Muscle of leg (tissue), 16 donors: ENCODE measurements at places on chromosomes 13 and 19. TPM values are rescaled to one million over a fixed set of nuclear protein-coding genes. Genes with fewer than 3 reads are reported as not detected.

GRCh38 chr19:18636969-18637629 lies at the start of gene KLHL26:
TSS of gene KLHL26 (plus strand) at chr19:18637028. CDS start at chr19:18637055, 27 bp downstream.
- no peak for DNase-seq
- peaks cover 10% of the 10 kb centered on the region for H3K4me1 ChIP-seq
- H3K27ac ChIP-seq, result peak within 1 kb of the TSS; percentile 69
- H3K4me3 ChIP-seq, result peak within 1 kb of the TSS; percentile 68

- H3K27ac ChIP-seq, result no peak overlapping the region
- H3K4me3 ChIP-seq, result no peak overlapping the region
- no peak for DNase-seq
- H3K4me1 ChIP-seq, result peaks cover 40% of the 10 kb centered on the region
- no peaks in the 10 kb centered on the region for H3K36me3 ChIP-seq
Measured at GRCh38 chr13:40480012-40480914, 186.2 kb downstream of the FOXO1 start.

Gene PLIN4
- 2.8 TPM for total RNA-seq

GRCh38 chr13:37475966-37476365 lies 122.6 kb downstream of the POSTN start:
- H3K27me3 ChIP-seq, result no peaks in the 10 kb centered on the region
- no peak for DNase-seq
- H3K4me3 ChIP-seq, result no peak overlapping the region
- no peaks in the 10 kb centered on the region for H3K36me3 ChIP-seq
- peaks cover 2% of the 10 kb centered on the region for H3K4me1 ChIP-seq

Gene CFAP97D2
- not detected for total RNA-seq

DNA sequence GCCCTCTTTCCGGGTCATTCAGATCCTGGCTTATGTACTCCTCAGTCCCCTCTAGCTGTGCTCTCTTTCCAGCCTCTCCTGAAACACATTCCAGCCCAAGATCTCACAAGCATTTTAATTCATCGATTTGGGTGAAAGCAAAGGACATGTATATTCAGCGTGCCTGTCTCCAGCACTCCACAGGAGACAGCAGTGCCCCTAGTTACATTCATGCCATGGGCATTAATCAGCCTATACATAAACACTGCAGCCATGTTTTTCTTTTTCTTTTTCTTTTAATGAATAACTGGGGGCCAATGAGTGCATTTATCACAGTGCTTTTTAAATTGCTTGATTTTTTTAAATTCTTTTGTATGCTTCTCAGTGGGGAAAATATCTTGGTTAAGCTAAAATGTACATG lies 199.1 kb downstream of the DCT start:
- H3K36me3 ChIP-seq, result no peaks in the 10 kb centered on the region
- no peaks in the 10 kb centered on the region for H3K27me3 ChIP-seq
- H3K27ac ChIP-seq, result no peak overlapping the region
- no peak for DNase-seq
- no peaks in the 10 kb centered on the region for H3K4me1 ChIP-seq
- H3K4me3 ChIP-seq, result no peak overlapping the region

DNA sequence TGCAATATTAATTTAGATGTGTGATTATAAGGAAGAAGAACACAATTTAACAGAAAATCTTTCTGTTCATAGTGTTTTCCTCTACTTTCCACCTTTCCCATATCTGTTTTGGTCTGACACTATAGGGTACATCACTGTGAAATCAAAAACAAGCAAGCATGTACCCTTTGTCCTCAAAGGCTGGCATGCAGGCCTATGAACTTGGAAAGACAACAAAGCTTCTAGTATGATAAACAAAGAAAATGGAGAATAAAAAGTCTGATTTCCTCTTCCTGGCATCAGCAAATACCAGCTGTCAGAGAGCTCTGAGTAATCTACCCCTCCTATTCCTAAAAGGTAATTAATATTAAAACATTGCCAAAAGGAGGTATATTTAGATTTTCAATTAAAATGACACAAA lies 5.6 kb upstream of the NEK3 start:
- DNase-seq, result no peak
- peaks cover 16% of the 10 kb centered on the region for H3K36me3 ChIP-seq
- no peak overlapping the region for H3K4me3 ChIP-seq
- no peak overlapping the region for H3K27ac ChIP-seq
- no peaks in the 10 kb centered on the region for H3K27me3 ChIP-seq
- peaks cover 4% of the 10 kb centered on the region for H3K4me1 ChIP-seq

Gene ZNF440
- 6.8 TPM for total RNA-seq

DNA sequence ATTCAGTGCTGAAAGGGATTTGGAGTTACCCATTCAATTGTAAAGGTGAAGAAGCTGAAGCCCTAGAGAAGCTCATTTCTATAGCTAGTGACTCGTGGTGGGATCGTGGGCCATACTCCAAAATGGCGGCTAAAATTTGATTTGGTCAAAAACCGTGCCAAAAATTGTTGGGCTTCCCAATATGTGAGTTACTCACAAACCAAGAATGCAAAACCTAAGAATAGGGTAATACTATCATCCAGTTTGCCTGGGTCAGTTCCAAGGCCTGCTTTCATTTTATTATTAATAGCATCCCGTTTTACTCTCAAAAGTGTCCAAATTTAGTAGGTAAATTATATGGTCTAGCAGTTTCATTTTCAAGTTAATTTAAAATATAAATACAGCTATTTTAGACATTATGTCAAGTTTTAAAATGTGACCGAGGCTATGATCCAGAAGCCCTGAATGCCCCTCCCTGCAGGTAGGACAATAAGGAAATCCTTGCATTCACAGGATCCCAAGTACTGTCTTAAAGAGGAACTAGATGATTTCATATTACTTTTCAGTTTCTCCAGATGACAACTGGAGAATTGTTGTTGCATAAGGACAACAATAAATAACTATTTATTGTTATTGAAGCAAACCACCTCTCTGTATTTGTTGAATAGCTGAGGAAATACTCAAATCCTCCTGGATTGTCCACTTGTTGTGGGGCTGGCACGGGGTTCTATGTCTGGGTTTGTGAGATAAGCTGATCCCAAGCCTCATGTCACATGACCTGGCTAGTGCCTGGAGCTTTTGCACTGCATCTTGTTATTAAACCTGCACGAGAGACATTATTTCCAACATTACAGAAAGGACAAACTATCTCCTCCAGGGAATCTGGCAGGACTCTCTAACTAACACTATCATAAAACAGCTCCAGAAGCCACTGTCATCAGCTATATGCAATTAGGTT lies 11.6 kb upstream of the RAP2A start:
- no peaks in the 10 kb centered on the region for H3K4me1 ChIP-seq
- no peak overlapping the region for H3K4me3 ChIP-seq
- no peak for DNase-seq
- H3K27me3 ChIP-seq, result no peaks in the 10 kb centered on the region
- no peak overlapping the region for H3K27ac ChIP-seq
- no peaks in the 10 kb centered on the region for H3K36me3 ChIP-seq

- no peaks in the 10 kb centered on the region for H3K36me3 ChIP-seq
- H3K4me1 ChIP-seq, result no peaks in the 10 kb centered on the region
- DNase-seq, result no peak
- H3K27me3 ChIP-seq, result no peaks in the 10 kb centered on the region
- no peak overlapping the region for H3K4me3 ChIP-seq
- H3K27ac ChIP-seq, result no peak overlapping the region
Measured at GRCh38 chr13:97011446-97012131, 17.3 kb upstream of the OXGR1 start.

Gene RNF17
- total RNA-seq, result not detected

- H3K27me3 ChIP-seq, result no peaks in the 10 kb centered on the region
- no peak overlapping the region for H3K4me3 ChIP-seq
- H3K36me3 ChIP-seq, result no peaks in the 10 kb centered on the region
- H3K27ac ChIP-seq, result no peak overlapping the region
- no peak for DNase-seq
Measured at GRCh38 chr13:103276775-103277498, 210.7 kb upstream of the SLC10A2 start.

Gene TNFSF9
- total RNA-seq, result 1.0 TPM

- DNase-seq, result no peak
- no peak overlapping the region for H3K27ac ChIP-seq
- peaks cover 5% of the 10 kb centered on the region for H3K36me3 ChIP-seq
- H3K4me3 ChIP-seq, result no peak overlapping the region
Measured at GRCh38 chr13:49932066-49932465, 4.1 kb downstream of the SPRYD7 start.

Gene CFD
- total RNA-seq, result 8.7 TPM

- H3K36me3 ChIP-seq, result no peaks in the 10 kb centered on the region
- DNase-seq, result no peak
- H3K27me3 ChIP-seq, result no peaks in the 10 kb centered on the region
Measured at GRCh38 chr13:80237646-80238045, 103.3 kb downstream of the SPRY2 start.

Gene ATP4B
- total RNA-seq, result not detected

Gene ZNF99
- 0.22 TPM for total RNA-seq

GRCh38 chr13:41459432-41460073 lies 2.2 kb downstream of the RGCC start:
- H3K36me3 ChIP-seq, result peaks cover 3% of the 10 kb centered on the region
- H3K27me3 ChIP-seq, result peaks cover 35% of the 10 kb centered on the region
- H3K4me1 ChIP-seq, result peaks cover 32% of the 10 kb centered on the region
- peak overlapping the region; percentile 61 for H3K4me3 ChIP-seq
- H3K27ac ChIP-seq, result peak overlapping the region; percentile 72
- peak; percentile 45 for DNase-seq

Gene ATP8B3
- total RNA-seq, result 0.35 TPM

DNA sequence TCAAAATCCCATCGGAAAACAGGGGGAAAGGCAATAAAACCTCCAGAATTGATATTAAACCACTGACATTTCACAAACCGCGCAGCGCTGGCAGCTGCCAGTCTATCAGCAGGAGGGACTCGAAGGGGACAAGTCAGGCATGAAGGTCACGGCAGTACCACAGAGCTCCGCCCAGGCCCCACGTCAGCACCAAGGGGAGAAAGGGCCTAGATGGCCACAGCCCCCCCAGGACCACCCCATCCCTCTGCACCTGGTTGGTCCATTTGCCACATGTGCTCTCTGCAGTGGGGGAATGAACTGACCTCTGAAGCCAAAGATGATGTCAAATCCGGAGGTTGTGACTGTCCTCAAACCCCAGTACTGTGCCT lies 9.5 kb upstream of the VSTM2B start:
- no peak for DNase-seq
- H3K27me3 ChIP-seq, result peaks cover 14% of the 10 kb centered on the region
- H3K27ac ChIP-seq, result no peak overlapping the region
- no peaks in the 10 kb centered on the region for H3K36me3 ChIP-seq
- H3K4me3 ChIP-seq, result no peak overlapping the region
- H3K4me1 ChIP-seq, result no peaks in the 10 kb centered on the region

Gene SUCLA2
- 59.9 TPM for total RNA-seq

DNA sequence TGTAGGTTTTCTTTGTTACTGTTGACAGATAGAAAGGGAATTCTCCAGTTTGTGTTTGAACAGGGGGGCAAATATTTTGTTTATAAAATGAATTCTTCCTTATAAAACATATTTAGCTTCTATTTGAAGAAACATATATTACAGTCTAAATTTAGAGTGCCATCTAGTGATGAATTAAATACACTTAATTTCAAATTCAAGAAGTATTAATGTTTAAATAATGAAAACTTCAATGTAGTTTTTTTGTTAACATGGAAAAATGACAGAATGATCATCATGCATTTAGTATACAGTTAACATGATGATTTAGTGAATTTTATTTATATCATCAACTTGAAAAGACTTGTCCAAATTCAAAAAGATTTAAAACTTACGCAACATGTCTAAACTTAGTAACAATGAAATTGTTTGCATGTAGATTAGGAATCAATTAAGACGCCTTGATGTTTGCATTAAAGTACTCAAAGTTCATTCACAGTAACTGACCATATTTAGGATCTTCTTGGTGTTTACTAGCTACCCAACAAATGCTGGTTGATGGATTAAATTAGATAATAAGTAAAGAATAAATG lies 765.9 kb upstream of the SLITRK1 start:
- H3K4me3 ChIP-seq, result no peak overlapping the region
- no peak for DNase-seq
- no peak overlapping the region for H3K27ac ChIP-seq
- no peaks in the 10 kb centered on the region for H3K27me3 ChIP-seq
- H3K36me3 ChIP-seq, result no peaks in the 10 kb centered on the region

Gene CYP4F3
- 0.04 TPM for total RNA-seq

DNA sequence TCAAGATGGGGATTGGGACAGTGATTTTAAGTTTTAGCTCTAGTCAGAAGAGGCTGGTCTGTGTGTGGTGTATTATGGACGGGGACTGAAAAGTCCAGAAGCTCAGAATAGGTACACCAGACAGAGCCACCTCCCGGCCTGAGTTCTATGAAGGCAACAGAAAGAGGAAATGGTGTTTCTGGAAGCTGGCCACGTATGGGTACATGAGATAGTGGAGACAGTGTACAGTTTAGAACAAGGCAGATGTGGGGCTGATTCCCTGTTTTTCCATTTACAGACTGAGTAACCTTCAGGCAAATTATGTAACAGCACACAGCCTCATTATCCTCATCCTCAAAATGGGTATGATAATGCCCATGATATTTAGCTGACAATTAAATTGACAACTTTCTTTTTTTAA lies 1.3 kb downstream of the ZNF175 start:
- peak; percentile 14 for DNase-seq
- H3K4me1 ChIP-seq, result peaks cover 10% of the 10 kb centered on the region
- no peaks in the 10 kb centered on the region for H3K27me3 ChIP-seq
- no peak overlapping the region for H3K4me3 ChIP-seq
- H3K36me3 ChIP-seq, result peaks cover 15% of the 10 kb centered on the region

GRCh38 chr13:34733721-34734120 lies 208.3 kb upstream of the NBEA start:
- H3K27me3 ChIP-seq, result no peaks in the 10 kb centered on the region
- peaks cover 8% of the 10 kb centered on the region for H3K4me1 ChIP-seq
- no peak overlapping the region for H3K27ac ChIP-seq
- peak; percentile 77 for DNase-seq
- H3K36me3 ChIP-seq, result no peaks in the 10 kb centered on the region

Gene ZNF580
- 5.6 TPM for total RNA-seq

Gene ZNF737
- total RNA-seq, result 14.1 TPM

- H3K27ac ChIP-seq, result no peak overlapping the region
- no peaks in the 10 kb centered on the region for H3K27me3 ChIP-seq
- H3K36me3 ChIP-seq, result peaks cover 11% of the 10 kb centered on the region
- H3K4me1 ChIP-seq, result peaks cover 8% of the 10 kb centered on the region
- no peak overlapping the region for H3K4me3 ChIP-seq
- no peak for DNase-seq
Measured at GRCh38 chr19:45184115-45184514, 5.5 kb downstream of the BLOC1S3 start.

- peaks cover 4% of the 10 kb centered on the region for H3K27me3 ChIP-seq
- DNase-seq, result peak; percentile 32
- no peak overlapping the region for H3K27ac ChIP-seq
- no peak overlapping the region for H3K4me3 ChIP-seq
Measured at GRCh38 chr19:13234518-13234917, 84.3 kb downstream of the IER2 start.
